T-helper 2 cell treated with Interferon-gamma antibody and Interleukin-4, amounts not matched to agents 100 ng/mL and 5 ng/mL, for 36 hours (primary cell): ENCODE measurements at places on chromosomes 3 and 15. TPM values are rescaled to one million over a fixed set of nuclear protein-coding genes. Genes with fewer than 3 reads are reported as not detected.

Gene BFSP2
- 0.36 and 1.0 TPM in 2 replicates for total RNA-seq

Gene GPR27
- total RNA-seq, result 0.50 and 0.70 TPM in 2 replicates

Gene CA12
- not detected in 2 replicates for total RNA-seq

Gene TMEM45A
- 0.32 and 0.68 TPM in 2 replicates for total RNA-seq

Gene RPL14
- total RNA-seq, result 2,187 and 2,192 TPM in 2 replicates

Gene COLQ
- 2.7 and 3.9 TPM in 2 replicates for total RNA-seq

Gene GCNT3
- total RNA-seq, result not detected in 2 replicates

Gene SEC61A1
- total RNA-seq, result 235 and 252 TPM in 2 replicates

Gene ITPKA
- total RNA-seq, result 0.91 and 0.93 TPM in 2 replicates

Gene GMPPB
- total RNA-seq, result 59.9 and 61.6 TPM in 2 replicates

Gene LIPC
- 3.0 and 3.6 TPM in 2 replicates for total RNA-seq

Gene PCLAF
- total RNA-seq, result 101 and 115 TPM in 2 replicates

Gene MESP2
- not detected in 2 replicates for total RNA-seq

Gene SEMA7A
- total RNA-seq, result 6.8 and 8.4 TPM in 2 replicates

Gene ISL2
- 0.59 and 1.1 TPM in 2 replicates for total RNA-seq

Gene LAMB2
- not detected in 2 replicates for total RNA-seq

Gene CADM2
- total RNA-seq, result not detected in 2 replicates

Gene HOMER2
- total RNA-seq, result 38.1 and 42.1 TPM in 2 replicates

Gene IL17RE
- total RNA-seq, result 0.36 and 0.70 TPM in 2 replicates
